ENCODE measurements at places on chromosomes 16 and 17.

GRCh38 chr17:75647061-75647460, 13.8 kb downstream of the SMIM5 start:
- DNase-seq = no peak

DNA sequence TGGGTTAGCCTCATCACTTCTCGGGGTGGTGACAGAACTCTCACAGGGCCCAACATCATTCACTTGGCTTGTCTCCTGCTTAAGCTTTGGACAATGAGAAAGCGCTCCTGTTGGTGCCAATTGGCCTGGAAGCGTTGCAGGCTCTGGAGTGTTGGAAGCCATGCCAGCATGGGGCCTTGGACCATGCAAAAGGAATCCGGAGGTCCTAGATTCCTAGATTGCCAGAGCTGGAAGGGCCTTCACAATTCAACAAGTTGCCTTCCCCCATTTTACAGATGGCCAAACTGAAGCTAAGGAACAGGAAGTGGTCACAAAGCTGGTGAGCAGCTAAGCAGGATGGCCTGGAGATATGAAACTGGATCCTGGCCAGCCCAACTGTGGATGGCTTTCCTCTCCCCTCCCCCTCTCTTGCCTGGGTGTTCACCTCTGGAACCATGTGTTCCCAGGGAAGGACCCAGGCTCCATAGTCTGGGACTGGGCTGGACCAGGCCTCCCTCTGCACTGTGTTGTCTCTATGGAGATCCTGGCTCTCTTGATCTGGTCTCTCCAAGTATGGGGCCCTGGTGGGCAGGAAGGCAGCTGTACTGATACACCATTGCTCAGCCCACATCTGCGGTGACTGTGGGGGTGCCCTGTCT, 6.0 kb upstream of the IGFBP4 start:
- DNase-seq = no peak

GRCh38 chr16:87818533-87819161, 50.7 kb downstream of the SLC7A5 start:
- DNase-seq = no peak

DNA sequence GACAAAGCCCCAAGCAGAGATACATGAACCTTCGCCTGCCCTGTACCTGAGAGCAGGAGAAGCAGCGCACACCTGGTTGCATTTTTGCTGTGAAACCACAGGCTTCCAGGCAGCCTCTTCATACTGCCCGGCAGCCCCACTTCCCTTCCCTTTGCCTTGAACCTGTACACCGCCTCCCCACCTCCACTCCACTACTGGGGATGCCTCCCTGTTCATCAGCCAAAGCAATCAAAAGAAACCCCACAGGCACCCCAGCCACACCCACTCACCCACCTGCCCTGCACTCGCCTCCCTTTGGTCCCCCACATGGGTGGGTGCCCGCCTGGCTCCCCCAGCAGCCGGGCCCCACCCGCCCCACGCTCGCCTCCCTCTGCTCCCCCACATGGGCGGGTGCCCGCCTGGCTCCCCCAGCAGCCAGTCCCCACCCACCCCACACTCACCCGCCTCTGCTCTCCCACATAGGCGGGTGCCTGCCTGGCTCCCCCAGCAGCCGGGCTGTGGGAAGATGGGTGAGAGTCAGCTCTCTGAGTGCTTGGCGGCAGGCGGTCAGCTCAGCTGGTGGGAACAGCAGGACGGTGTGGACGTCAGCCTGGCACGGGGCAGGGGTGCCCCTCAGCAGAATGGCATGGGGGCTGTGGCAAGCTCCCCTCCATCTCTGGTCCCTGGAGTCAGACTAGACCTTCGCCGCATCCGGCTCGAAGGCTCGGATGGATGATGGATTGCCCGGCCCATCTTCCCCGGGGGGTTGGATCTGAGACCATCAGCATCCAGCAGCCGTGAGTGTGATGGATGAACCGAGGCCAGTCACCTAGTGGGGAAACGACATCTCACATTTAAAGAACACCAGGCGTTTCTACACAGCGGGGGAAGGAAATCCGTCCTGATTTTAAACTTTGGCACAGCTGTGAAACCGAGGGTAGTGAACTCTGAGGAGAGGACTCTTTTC, 135.6 kb downstream of the BANP start:
- no peak for DNase-seq

DNA sequence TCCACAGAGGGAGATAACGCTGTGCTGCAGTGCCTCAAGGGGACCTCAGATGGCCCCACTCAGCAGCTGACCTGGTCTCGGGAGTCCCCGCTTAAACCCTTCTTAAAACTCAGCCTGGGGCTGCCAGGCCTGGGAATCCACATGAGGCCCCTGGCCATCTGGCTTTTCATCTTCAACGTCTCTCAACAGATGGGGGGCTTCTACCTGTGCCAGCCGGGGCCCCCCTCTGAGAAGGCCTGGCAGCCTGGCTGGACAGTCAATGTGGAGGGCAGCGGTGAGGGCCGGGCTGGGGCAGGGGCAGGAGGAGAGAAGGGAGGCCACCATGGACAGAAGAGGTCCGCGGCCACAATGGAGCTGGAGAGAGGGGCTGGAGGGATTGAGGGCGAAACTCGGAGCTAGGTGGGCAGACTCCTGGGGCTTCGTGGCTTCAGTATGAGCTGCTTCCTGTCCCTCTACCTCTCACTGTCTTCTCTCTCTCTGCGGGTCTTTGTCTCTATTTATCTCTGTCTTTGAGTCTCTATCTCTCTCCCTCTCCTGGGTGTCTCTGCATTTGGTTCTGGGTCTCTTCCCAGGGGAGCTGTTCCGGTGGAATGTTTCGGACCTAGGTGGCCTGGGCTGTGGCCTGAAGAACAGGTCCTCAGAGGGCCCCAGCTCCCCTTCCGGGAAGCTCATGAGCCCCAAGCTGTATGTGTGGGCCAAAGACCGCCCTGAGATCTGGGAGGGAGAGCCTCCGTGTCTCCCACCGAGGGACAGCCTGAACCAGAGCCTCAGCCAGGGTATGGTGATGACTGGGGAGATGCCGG, 769 bp downstream of the CD19 start:
- no peak for DNase-seq

DNA sequence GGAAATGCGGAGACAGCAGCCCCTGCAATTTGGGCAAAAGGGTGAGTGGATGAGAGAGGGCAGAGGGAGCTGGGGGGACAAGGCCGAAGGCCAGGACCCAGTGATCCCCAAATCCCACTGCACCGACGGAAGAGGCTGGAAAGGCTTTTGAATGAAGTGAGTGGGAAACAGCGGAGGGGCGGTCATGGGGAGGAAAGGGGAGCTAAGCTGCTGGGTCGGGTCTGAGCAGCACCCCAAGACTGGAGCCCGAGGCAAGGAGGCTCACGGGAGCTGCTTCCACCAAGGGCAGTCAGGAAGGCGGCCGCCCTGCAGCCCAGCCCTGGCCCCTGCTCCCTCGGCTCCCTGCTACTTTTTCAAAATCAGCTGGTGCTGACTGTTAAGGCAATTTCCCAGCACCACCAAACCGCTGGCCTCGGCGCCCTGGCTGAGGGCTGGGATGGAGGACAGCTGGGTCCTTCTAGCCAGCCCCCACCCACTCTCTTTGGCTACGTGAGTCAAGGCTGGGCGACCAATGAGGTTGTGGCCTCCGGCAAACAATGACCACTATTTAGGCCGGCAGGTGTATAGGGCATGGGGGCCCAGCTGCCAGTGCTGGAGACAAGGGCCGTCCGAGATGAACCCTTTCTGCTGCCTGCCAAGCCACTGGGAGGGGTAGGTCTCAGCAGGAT, 507 bp downstream of the SERPINF1 start:
- DNase-seq = no peak

DNA sequence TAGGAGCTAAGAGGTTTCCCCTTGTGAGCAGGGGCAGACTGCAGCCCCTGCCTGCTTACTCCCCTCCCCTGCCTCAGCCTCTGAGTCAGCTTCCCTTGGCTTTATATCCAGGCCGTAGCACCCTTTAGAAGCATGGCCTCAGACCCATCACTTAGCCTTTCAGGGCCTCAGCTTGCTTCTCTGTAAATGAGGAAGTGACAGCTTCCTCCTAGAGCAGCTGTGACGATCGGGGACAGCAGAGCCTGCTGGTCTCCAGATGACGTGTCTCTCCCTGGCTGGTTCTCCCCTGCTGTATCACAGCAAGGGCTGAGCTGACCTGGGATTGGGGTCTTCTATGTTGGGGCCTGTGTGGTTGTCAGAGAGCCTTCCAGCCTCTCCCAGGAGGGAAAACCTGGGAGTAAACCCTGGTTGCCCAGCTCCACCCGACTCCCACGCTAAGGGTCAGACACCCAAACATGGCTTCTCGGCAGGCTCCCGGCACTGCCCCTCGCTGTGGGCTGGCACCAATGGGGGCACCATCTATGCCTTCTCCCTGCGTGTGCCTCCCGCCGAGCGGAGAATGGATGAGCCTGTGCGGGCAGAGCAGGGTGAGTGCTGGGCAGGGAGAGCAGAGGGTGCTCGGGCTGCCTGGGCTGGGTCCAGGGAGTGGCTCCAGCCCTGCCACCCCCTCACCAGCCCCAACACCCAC, 16.3 kb upstream of the MYO15B start:
- DNase-seq = no peak

DNA sequence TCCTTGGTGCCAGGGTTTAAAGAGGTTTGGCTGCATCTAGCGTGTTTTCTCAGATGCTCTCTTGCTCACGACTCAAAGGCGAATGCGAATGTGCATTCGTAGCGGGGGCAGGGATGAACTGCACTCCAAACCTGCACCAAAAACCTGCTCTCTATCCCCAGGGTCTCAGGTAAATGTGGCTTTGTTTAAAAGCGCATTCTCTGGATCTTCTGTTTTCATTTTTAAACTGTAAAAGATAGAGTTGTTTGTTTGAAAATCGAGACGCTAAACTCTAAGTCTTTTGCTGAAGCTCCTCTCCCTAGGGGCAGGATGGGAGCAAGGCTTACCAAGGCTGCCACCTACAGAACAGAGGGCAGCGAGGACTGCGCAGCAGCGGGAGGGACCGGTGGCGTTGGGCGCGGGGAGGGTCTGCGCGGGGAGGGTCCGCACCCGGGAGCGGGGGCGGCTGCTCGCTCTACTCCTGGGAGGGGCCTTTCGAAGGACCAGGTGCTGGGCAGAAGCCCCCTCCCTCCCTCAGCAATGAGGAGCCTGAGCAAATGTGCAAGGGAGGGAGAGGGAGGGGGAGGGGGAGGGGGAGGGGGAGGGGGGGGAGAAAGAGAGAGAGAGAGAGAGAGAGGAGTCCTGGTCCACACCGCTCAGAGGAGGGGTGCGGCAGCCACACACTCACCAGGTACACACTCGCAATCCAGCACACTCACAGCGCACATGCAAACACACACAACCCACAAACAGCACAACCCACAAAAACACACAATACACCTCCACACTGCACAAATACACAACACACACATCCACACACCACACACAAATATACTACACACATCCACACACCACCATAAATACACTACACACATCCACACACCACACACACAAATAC, 142.8 kb downstream of the GRIN2A start:
- DNase-seq = peak; percentile 47

GRCh38 chr16:3665508-3665907, 11.0 kb downstream of the DNASE1 start:
- DNase-seq = no peak

DNA sequence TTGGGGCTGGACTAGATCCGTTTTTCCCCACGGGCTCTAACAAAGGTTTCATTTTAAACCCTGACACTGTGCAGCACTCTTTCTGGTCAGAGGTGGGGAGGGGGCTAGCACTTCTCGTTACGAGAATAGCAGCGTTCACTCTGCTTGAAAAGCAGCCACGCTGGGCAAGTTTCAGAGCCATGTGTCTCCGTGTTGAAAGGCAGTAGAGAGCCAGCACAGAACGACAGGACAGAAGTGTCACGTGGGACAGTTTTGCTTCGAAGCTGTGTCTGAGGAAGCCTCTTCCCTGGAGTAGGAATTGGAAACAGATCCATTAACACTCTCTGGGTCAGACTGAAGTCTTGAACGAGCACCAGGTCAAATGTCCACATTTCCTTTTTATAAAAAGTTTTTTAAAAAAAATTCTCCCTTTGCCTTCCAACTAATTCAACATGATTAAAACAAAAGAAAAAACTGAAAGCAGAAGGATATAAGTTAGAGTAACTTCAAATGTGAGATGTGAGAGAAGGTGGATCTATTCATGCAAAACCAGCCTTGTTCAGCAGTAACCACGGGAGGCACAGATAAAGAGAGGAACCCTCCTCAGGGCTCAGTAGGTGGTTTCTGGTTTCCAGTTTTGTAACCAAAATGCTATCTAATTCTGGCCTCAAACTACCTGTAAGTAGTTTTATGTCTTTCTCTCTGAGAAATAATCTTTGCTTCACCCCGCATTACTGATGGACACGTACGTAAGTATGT, 65.0 kb downstream of the SMG6 start:
- no peak for DNase-seq

DNA sequence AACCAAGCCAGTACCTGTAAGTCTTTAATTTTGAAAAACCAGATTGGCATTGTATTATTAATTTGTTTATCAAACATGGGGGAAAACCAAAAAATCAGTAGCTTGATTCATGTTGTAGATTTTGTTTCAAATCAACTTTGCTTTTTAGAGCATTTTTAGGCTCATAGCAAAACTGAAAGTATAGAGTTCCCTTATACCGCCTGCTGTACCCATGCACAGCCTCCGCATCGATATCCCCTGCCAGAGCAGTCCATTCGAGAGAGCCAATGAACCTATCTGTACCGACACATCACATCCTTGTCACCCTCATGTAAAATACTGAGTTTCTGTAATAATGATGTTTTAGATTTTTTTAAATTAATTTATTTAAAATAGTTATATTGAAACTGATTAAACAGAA, 16.2 kb upstream of the MRC2 start:
- no peak for DNase-seq

DNA sequence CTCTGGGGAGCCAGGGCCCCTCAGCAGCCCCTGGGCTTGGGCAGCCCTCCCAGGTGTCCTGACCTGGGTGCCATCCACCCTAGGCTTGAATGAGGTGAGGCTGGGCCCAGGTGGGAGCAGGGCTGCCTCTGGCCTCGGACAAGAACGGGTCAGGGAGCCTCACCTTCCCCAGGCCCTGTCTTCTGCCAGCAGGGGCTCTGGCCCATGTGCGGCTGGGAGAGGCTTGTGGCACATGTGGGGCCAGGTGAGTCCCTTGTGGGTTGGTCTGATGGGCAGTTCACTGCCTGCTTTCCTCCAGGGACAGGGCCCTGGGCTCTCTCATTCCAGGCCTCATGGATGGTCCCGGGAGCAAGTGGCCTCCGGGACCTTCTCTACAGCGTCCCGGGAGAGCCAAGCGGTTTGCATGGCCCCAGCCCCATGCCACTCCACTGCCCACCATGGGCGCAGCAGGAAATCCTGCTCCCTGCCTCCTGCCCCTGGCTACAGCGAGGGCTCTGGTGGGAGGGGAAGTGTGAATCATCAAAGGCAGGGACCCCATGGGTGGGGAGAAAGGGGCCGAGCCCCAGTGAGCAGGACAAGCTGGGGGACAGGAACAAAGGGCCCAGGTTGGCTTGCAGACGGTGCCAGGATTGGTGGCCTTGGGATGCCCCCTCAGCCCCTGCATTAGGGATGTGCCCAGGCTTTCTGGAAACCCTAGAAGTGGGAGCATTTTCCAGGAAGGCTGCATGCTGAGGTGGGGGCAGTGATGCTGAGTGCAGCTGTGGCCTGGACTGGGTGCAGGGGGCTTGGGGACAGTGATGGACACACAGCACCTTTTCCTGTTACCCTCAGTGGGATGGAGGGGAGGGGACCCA, 12.2 kb downstream of the VASN start:
- no peak for DNase-seq

Data from iPS DF 19.7 (cell line).